ENCODE measurements at places on chromosomes 7 and 10. TPM values are rescaled to one million over a fixed set of nuclear protein-coding genes. Genes with fewer than 3 reads are reported as not detected.

The OPALIN gene
- total RNA-seq, result not detected

DNA sequence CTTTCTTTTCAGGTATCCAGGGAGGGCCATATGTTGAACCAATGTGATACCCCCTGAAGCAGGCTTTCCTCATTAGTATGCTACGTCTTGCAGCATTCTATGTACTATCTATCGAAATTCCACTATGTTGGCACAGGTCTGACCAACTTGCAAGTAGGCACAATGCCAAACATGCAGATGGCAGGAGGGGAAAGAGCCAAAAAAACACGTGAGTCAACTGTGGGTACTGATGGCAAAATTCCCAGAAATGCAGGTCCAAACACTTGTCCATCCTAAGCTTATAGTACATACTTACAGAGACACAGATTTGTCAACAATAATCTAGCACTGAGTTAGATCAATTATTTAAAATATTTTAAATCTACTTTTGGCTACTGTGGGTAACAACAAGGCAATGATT is 394.9 kb downstream of the DGKB start:
- DNase-seq, result no peak

The ITPRID1 gene
- total RNA-seq, result not detected

The OR2A25 gene
- not detected for total RNA-seq

The PRSS37 gene
- total RNA-seq, result not detected

- DNase-seq, result no peak
These were observed 692.8 kb upstream of the LRRN3 start for GRCh38 chr7:110397927-110398660.

The KLF14 gene
- not detected for total RNA-seq

GRCh38 chr7:159006610-159007130 is 138.0 kb downstream of the VIPR2 start:
- no peak for DNase-seq

The PLXNA4 gene
- total RNA-seq, result 6.9 TPM

DNA sequence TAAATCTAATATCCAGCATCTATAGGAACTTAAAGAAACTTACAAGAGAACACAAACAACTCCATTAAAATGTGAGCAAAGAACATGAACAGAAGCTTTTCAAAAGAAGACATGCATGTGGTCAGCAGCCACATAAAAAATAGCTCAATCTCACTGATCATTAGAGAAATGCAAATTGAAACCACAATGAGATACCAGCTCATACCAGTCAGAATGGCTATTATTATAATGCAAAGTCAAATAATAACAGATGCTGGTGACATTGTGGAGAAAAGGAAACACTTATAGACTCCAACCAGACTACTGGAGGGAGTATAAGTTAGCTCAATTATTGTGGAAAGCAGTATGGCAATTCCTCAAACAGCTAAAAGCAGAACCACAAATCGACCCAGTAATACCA is 1314.5 kb downstream of the XPNPEP1 start:
- DNase-seq, result no peak

DNA sequence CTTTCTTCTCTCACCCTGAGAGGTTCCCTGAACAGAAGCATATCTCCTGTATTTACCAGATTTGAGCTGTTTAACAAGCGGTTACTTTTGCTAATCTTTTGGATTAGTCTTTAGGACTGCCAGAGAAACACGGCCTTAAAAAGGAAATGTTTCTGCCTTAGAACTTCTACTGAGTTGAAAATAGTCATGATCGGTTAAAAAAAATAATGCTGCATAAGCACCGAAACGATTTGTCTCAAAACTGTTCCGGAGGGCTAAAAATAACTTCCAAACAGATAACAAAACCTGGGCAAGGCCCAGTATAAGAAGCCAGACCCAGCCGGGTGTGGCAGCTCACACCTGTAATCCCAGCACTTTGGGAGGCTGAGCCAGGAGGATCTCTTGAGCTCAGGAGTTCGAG is 43.3 kb upstream of the CYTH3 start:
- no peak for DNase-seq

GRCh38 chr7:28358423-28358868 is 53.9 kb upstream of the CREB5 start:
- no peak for DNase-seq

The NODAL gene
- not detected for total RNA-seq

The LMTK2 gene
- total RNA-seq, result 7.1 TPM

GRCh38 chr10:30576641-30577040 is 52.9 kb downstream of the LYZL2 start:
- no peak for DNase-seq

DNA sequence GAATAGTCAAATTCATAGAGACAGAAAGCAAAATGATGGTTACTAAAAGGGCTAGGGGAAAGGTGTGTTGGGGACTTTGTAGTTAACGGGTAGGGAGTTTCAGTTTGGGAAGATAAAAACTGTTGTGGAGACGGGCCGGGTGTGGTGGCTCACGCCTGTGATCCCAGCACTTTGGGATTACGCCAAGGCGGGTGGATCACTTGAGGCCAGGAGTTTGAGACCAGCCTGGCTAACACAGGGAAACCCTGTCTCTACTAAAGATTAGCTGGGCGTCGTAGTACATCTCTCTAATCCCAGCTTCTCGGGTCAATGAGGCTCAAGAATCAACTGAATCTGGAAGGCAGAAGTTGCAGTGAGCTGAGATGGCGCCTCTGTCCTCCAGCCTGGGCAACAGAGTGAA is 30.8 kb downstream of the KPNA7 start:
- DNase-seq, result no peak

The AVPI1 gene
- 5.0 TPM for total RNA-seq

Measured in lung microvascular endothelial cell (primary cell).